HS-27A (cell line): ENCODE measurements at places on chromosomes 7 and 10.

DNA sequence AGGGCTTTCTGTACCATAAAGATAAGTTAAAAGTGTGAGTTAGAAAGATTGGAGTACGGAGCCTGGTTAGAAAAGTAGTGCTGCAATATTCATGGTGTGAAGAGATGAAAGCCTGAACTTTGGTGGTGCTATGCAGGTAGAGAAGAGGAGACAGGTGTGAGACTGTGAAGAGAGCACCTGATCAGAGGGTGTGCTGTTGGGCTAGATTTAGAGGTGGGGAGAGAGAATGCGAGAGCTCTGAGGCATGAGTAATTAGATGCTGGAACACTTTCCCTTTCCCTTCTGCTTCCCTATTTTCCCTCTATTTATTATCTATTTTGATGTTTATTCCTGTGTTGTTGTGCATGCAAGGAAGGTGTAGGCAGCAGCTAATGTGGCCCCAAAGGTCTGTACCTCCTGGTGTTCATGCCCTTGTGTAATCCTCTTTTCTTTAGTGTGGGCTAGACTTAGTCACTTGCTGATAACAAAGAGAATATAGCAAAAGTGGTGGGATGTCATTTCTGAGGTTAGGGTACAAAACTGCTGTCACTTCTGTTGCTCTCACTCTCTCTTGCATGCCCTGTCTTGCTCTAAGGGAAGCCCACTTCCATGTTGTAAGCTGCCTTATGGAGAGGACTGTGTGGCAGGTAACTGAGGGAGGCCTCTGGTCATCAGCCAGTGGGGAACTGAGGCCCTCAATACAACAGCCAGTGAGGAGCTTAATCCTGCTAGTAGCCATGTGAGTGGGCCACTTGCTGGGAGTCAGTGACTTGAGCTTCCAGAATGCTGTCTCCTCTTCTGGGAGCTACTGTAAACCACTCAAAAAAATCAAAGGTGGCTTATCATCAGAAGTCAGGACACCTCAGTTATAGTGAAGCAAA is 2.6 kb upstream of the ATXN7L1 start:
- DNase-seq: no peak

DNA sequence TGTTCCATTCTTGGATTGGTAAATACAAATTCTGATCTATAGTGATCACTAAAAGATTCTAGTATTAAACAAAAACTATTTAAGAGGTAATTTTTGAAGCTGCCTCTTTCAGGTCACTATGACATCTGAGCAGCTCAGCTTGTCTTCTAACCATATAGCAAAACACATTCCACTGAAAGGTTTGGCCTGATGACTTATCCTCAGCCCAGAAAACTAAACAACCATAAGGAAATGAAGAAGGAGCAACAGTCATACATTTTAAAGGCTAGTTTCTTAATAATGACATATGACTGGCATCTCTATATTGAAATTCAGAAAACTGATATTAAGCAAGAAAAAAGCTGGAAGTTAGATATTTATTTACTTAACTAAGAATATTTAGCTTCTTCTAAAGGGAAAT is 24.6 kb downstream of the NT5C2 start:
- no peak for DNase-seq

- no peak for DNase-seq
Observed at GRCh38 chr10:118332948-118333710, 9.0 kb downstream of the FAM204A start.

- no peak for DNase-seq
Observed at GRCh38 chr7:106057962-106058927, 53.9 kb downstream of the SYPL1 start.

DNA sequence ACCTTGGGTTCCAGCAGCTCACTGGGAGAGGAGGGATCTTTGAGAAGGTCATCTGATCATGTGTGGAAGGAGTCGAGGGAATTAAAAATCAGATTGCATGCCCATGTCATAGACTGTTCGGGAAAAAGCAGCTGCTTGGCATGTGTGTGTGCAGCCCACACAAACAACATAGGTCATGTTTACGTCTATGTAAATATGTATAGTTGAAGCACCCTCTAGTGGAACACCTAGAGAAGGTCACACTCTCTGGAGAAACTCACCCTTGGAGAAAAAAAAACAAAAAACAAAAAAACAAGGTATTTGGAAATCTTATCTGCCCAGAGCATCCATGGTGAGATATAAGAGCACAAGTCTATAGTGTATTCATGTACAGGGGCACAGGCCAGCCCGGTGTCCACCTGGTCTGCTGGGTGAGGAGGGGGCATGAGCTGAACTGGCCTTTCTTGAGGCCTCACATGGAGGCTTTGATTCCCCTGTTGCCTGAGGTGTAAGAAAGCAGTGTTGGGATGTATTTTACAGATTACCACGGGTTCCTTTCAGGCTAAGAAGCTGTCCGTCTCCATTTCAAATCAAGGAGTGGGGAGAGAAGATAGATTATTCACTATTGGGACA is 98.0 kb downstream of the NPY start:
- no peak for DNase-seq

GRCh38 chr10:35322636-35323035 is 13.7 kb upstream of the CCNY start:
- no peak for DNase-seq

- DNase-seq: no peak
Observed at GRCh38 chr7:108839076-108839475, 269.4 kb downstream of the DNAJB9 start.

GRCh38 chr10:116011929-116012328 is 261.1 kb downstream of the GFRA1 start:
- DNase-seq: no peak

GRCh38 chr7:27527348-27527714 is 135.4 kb downstream of the HIBADH start:
- DNase-seq: no peak

DNA sequence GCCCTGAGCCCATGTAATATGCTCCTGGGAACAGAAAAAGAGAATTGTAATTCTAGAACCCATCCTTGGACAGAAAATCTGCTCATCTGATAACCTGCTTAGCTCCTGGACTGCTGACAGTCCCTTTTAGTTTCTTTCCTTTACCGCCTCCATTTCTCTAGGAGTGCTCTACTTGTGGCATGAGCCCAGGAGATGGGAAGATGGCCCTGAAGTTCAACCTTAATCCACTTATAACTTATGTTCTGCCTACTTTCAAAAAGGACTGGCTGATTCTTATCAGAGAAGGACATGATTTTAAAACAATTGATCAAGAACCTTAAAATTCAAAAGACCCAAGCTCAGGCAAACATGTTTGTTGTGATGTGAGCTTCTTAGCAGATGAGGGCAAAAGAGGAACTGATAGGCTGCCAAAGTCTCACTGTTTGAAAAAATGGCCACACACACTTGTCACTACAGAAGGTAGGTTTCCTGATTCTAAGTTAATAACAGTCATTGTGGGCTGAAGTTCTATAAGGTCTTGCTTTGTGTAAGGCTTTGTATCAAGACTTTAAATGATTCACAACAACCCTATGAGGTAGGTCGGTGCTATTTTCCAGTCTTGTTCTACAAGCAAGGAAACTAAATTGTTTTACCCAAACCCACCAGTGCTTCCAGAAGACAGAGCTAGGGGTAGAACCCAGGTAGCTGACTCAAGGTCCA is 94.3 kb upstream of the AFAP1L2 start:
- DNase-seq: no peak

DNA sequence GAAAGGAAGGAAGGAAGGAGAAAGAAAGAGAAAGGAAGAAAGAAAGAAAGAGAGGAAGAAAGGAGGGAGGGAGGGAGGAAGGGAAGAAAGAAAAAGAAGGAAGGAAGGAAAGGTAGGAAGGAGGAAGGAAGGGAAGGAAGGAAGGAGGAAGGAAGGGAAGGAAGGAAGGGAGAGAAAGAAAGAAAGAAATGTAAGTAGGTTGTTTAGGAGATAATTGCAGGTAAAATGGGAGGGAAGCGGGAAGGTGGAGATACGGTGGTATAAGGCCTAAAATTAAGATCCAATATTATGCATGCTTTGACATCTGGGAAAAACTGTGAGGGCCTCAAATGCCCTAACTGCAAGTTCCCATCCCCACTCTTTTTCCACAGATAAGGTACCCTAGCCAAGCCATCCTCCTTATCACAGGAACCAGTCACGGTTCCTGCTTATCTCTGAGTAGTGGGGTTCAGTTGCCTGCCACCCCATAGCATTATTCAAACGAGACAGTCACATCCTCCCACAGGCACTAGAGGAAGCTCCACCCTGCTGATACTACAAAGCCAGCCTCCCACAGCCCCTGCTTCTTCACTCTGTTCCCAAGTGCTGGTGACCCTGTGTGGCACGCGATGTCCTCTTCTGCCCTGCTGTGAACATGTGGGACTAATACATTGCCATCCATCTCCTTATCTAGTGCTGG is 28.7 kb downstream of the ST8SIA6 start:
- no peak for DNase-seq

DNA sequence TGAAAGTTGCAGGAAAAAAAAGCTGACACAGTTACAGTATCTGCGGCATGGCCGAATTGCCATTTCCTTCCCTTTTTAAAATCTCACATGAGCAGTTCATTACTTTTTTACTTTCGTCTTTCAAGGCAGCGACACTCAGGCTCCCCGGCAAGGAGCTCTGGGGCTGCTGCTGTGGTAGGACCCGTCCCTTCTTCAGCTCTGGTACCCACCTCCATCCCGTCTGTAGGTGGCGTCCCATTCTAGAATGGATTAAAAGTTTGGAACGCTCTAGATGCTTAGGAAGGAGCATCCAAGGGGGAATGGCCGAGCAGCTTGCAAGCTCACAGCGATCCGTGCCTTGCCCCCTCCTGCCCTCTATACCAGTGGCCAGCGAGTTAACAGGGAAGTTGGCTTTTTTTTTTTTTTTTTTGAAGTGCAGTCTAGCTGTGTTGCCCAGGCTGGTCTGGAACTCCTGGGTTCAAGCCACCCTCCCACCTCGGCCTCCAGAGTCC is 22.8 kb upstream of the TTYH3 start:
- DNase-seq: no peak

DNA sequence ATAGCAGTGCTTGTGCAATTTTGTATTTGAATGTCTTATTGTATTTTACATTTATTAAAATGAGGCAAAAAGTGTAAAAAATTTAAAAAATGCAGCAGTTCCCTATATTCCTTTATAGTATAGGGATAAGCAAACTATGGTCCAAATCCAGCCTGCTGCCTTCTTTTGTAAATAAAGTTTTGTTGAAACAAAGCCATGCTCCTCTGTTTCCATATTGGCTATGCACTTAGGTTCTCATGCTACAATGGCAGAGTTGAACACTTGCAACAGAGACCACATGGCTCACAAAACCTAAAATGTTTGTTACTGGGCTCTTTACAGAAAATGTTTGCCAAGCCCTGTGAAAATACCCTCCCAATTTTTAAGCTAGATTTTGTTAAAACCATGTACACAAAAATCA is 50.1 kb downstream of the ARHGAP12 start:
- no peak for DNase-seq

GRCh38 chr7:139523968-139524815 is 707 bp downstream of the CLEC2L start:
- DNase-seq: no peak

DNA sequence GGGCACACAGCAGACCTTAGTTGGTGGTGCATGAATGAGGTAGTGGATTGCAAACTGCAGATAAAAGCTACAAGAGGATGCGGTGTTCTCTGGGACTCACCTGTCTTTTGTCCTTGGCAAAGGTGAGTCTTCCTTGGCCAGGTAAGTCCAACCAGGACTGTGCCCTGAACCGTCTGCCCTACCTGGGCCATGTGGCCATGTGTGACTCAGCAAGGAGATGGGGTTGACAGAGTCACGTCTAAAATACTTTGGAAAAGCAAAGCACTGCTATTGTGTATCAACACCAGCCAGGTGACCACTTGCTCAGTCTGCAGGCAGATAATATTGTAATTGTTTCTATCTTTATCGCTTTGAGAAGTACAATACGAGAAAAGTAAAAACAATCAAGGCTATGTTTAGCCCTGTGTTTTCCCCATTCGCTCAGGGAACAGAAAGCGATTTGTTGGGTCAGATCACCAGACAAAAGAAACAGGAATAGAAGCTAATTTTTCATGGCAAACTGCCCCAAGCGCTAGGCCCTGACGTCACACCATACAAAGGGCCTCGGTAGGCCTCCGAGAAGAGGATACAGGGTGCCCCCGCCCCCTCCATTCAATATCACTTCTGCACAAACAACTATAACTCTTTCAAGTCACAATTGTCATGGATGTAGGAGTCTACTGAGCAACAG is 57.3 kb downstream of the FAM53B start:
- DNase-seq: no peak

DNA sequence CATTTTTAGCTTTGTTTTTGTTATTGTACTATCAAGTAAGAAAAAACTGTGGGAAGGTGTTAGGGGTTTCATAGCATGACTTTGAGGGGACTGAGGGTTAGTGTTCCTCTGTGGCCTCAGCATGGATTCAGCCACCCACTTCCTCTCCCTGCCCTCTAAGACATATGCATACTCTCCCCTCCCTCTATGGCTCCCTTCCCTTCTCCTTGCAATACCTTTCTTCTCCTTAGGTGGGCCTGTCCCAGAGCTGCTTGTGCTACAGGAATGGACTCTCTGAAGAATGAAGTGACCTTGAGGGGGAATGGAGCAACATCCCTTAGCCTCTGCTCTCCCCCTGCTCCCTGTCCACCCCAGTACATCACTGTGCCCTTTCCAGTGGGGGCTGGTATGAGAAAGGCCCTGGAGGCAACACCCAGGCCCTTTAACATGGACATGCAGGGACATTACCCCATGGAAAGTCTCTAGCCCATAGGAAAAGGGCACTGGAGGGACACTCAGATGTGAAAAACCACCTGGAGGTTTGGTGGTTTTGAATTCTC is 22.4 kb downstream of the CDH23 start:
- DNase-seq: no peak

DNA sequence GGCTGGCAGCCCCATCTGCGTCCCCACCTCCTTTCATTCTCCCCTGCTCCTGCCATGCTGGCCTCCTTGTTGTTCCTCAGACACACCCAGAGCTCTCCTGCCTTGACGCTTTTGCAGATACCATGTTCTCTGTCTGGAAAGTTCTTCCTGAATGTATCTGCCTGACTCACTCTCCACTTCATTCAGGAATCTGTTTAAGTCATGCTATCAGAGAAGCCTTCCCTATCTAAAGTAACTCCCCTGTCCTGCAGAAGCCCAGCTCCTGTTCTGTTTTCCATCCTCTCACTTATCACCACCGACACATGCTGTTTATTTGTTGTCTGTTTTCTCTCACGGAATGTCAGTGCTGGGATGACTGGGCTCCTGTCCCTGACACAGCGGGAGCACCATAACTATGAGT is 82.0 kb downstream of the AFAP1L2 start:
- no peak for DNase-seq

- DNase-seq: no peak
Observed at GRCh38 chr7:94908323-94909178, 1.2 kb downstream of the PPP1R9A start.

- DNase-seq: peak; percentile 71
Observed at GRCh38 chr7:128215739-128216138, 25.3 kb upstream of the LEP start.
